ENCODE measurements at places on chromosomes 11 and 22. TPM values are rescaled to one million over a fixed set of nuclear protein-coding genes. Genes with fewer than 3 reads are reported as not detected.

Gene CASTOR1
- 0.44 TPM for total RNA-seq

Gene MMP12
- not detected for total RNA-seq

Gene ZNF70
- 2.1 TPM for total RNA-seq

Gene FOSL1
- total RNA-seq = 10.4 TPM

Gene HSPB2
- total RNA-seq = 29.6 TPM

Gene MAPK8IP2
- total RNA-seq = 0.19 TPM

Gene OR5T3
- total RNA-seq = not detected

Gene OR52E8
- total RNA-seq = not detected

Gene DEUP1
- not detected for total RNA-seq

Gene CBY1
- 15.5 TPM for total RNA-seq

Gene RBMXL2
- not detected for total RNA-seq

Gene TRIM68
- total RNA-seq = 7.4 TPM

Gene C1QTNF5
- 9.6 TPM for total RNA-seq

Gene DLG2
- total RNA-seq = 5.3 TPM

Gene IGSF9B
- total RNA-seq = 3.4 TPM

Gene DTX4
- total RNA-seq = 2.7 TPM

Gene GTSE1
- 0.47 TPM for total RNA-seq

Gene OR51S1
- not detected for total RNA-seq

Gene SNX32
- total RNA-seq = not detected

Gene PAMR1
- total RNA-seq = 0.65 TPM

Gene LRRC56
- total RNA-seq = 0.46 TPM

Gene MRPL40
- total RNA-seq = 60.1 TPM

Gene SLC25A22
- total RNA-seq = 1.6 TPM

Gene PTDSS2
- 21.1 TPM for total RNA-seq

Gene PDXP
- total RNA-seq = 12.9 TPM

Gene ARSA
- total RNA-seq = 11.9 TPM

Gene APOBEC3B
- total RNA-seq = not detected

Gene OVOL1
- not detected for total RNA-seq

Gene GRM5
- not detected for total RNA-seq
